Stimulated activated CD8-positive, alpha-beta memory T cell treated with anti-CD3 and anti-CD28 coated beads, Interleukin-15, amount 100 ng/mL, for 48 hours (primary cell): ENCODE measurements at places on chromosomes 16 and 17.

GRCh38 chr17:45861165-45861564, 16.5 kb downstream of the SPPL2C start:
- no peak for DNase-seq

DNA sequence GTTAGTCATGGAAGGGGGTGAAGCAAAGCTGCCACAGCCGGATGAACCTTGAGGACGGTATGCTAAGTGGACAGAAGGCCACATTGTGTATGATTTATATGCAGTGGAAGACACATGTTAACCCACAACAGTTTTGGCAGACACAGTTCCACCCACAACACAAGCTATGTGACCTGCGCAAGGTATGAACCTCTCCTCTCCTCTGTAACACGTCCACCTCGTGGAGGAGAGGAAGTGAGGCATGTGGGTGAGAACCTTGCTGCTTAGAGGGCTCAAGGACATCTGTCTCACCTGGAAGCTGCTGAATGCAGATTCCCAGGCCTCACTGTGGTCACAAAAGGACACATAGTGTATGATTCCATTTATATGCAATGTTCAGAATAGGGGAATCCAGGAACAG, 136.1 kb upstream of the PLCG2 start:
- DNase-seq, result no peak

DNA sequence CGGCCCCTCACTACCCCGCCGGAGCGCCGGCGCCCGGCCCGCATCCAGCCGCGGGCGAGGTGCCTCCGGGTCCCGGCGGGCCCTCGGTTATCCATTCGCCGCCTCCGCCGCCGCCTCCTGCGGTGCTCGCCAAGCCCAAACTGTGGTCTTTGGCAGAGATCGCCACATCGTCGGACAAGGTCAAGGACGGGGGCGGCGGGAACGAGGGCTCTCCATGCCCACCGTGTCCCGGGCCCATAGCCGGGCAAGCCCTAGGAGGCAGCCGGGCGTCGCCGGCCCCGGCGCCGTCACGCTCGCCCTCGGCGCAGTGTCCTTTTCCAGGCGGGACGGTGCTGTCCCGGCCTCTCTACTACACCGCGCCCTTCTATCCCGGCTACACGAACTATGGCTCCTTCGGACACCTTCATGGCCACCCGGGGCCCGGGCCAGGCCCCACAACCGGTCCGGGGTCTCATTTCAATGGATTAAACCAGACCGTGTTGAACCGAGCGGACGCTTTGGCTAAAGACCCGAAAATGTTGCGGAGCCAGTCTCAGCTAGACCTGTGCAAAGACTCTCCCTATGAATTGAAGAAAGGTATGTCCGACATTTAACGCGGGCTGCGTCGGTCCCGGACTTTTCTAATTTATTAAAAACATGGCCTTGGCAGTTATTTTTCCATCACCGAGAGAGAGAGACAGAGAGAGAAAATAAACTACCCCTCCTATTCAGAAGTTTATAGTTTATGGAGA, 2.8 kb downstream of the IRX5 start:
- no peak for DNase-seq

DNA sequence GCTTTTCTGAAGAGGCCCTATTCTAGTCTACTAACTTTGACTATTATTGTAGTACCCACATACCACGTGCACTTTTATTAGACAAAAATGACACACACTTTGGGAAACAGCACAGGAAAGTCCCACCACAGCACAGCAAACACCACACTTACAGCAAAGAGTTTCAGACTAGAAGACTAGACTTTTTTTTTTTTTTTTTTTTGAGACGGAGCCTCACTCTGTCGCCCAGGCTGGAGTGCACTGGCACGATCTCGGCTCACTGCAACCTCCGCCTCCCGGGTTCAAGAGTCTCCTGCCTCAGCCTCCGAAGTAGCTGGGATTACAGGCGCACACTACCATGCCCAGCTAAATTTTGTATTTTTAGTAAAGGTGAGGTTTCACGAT, 20.1 kb downstream of the YWHAE start:
- DNase-seq, result no peak

DNA sequence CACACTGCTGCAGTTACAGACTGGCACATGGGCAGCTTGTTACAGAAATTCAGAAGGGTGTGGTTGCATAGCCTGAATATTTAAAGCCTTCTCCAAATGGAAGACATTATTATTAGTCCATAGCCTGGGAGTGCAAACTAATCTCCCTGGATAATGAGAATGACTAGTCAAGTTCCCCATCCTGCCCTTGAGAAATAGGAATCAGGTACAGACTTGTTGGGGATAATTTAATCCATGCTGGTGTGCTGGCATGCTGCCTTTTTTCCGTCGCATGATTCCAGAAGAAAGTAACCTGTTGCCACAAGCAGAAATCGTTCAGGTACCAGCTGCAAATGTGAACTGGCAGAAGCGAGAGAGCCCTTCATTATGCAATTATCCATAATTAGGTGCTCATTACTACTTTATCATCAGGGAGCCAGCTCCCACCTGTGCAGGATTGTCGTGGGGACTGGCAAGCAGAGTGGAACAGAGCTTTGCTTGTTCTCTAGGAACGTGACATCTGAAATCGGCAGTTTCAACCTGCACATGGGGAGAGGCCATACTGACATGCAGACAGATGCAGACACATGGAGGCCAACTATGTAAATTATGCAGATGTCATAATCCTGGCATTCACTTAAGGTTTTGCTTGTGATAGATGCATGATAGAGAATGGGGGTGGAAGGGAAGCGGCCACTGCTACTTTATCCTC, 419.4 kb downstream of the PMP22 start:
- DNase-seq, result no peak

- no peak for DNase-seq
These were observed 269.5 kb upstream of the N4BP1 start for GRCh38 chr16:48879223-48880122.

DNA sequence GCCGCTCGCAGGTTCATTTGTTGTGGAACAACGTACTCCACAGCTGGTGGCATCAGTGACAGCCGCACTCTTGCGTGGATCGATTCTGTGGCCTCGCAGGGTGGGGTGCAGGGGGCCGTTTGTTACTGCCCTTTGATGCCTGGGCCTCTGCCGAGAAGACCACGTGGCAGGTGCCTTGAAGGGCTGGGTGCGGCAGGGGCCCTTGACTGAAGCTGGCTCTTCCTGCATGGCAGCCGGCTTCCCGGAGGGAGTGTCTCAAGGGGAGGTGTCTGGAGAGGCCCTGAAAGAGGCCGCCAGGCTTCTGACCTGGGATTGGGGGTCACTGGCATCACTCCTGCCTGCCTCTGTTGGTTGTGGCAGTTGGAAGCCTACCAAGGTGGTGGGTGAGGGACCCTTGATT, 43.8 kb downstream of the TBCD start:
- DNase-seq, result no peak

DNA sequence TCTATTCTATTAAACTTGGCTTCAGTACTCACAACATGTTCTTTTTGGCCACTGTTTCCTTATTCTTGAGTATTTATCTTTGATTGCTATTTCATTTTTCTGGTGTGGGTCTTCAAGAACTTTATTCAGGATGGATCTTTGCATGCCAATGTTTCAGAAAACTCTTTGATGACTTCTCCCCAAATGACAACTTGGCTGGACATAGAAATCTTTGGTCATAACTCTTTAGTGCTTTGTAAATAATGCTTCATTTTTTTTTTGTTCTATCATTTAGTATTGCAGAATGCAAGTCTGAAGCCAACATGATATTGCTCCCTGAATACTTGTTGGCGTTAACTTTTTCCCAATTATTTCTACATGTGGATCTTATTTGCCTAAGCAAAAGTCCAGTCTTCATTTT, 103.6 kb upstream of the HS3ST2 start:
- DNase-seq, result no peak

DNA sequence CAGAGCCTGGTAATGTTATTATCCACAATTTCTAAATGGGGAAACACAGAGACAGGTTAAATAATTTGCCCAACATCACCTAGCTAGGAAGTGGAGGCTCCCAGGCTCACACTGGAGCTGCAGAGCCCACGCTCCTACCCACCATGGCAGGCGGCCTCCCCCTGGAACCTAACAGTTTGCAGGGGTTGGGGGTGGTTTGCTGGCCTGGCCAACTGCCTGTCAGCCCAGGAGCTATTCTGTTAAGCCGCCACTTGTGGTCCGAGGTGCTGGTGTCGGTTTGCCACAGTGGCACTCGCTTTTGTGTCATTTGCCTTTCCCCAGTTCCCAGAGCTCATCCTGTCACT, 3.6 kb downstream of the PRCD start:
- DNase-seq, result no peak

DNA sequence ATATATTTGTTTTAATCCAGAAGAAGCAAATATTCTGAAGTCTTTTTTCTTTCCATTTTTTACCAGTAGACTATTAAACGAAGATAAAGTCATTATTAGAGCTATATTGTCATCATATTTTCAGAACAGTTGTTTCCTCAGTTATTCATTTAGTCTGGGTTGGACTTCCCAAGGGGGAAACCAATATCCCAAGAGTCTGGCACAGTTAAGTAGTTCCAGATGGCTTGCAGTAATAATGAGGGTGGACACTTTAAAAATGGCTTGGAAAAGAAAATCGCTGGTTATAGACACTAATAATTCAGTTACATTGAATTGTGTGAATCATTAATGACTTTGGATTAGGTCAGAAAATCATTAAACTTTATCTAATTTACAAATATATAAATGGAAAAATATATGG, 3.9 kb downstream of the PPM1E start:
- DNase-seq, result no peak

DNA sequence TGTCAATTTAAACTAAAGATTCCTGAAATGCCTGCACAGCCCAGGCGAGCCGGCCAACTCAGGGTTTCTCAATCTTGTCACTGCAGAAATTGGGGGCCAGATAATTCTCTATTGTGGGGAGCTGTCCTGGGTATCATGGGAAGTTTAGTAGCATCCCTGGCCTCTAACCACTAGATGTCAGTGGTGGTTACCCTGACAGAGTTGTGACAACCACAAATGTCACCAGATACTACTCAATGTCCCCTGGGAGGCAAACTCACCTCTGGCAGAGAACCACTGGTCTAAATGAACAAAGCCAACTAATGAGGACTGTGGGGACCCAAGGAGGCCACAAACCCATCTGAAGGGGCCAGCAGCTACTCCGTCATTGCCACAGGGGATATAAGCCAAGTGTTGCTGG, 90.9 kb downstream of the MYH11 start:
- DNase-seq, result no peak

- no peak for DNase-seq
These were observed 15.4 kb downstream of the RHBDL3 start for GRCh38 chr17:32281011-32281451.

GRCh38 chr17:6681671-6682070, 30.1 kb downstream of the C17orf100 start:
- no peak for DNase-seq

- DNase-seq, result no peak
These were observed 146.4 kb downstream of the IRX3 start for GRCh38 chr16:54140057-54140787.

GRCh38 chr16:11170696-11171447, 85.1 kb downstream of the SOCS1 start:
- DNase-seq, result no peak

GRCh38 chr17:40177275-40177874, at the start of gene RAPGEFL1:
TSS of gene RAPGEFL1 (plus strand) at chr17:40177470. CDS start at chr17:40177862, 392 bp downstream.
- peak; percentile 84 for DNase-seq

DNA sequence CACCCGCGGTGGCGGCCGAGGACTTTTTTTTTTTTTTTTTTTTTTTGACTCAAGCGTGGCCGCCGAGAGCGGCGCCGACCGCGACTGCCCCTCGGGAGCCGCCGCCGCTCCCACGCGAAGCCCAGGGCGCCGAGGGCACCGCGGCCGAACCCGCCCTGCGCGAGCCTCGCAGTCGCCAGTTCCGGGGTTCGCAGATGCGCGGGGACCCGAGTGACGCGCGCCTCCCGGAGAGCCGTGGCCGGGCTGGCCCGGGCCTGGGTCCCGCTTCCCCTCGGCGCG, 1.1 kb downstream of the METRNL start:
- DNase-seq, result no peak

DNA sequence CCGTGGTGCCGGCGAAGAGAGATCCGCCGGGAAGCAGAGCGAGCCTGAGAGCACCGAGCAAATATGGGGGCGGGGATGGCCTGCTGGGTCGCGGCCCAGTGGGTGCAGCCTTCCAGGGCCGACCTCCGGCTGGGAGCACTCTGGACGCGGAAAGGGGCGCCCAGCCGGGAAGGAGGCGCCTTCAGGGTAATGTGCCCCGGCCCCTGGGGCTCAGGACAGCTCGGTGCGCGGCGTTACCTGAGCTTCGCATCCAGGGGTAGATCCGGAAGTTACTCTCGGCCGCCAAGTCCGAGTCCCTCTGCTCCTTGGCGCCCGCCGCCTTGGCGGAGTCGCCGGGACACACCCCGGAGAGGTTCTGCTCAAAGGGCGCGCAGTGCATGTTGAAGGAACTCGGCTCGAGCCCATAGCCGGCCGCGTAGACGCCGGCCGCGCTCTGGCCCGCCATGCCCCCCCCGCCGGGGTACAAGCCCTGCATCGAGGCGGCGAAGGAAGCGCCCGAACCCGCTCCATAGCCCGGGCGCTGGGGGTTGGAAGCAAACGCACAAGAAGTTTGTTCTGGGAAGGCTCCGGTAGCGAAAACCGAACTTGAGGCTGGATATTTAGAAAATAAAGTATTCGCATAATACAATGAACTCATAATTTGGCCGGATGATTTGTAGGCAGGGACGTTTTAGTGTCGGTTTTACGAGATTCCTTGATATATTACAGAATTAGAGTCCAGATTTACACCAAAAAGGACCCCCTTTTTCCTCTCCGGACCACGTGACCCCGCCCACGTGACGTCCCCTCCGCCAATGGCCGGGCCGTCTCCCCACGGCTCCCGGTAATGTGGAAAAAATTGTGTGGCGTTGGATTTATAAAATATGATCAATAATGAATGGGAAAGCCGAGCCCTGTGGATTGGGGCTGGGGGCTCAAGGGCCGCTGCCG, at the start of gene HOXB7:
Gene HOXB7 (minus strand): TSS at position 736 of the 930 bp plus-strand sequence. CDS start 99 bp downstream, at position 637.
- no peak for DNase-seq

- DNase-seq, result no peak
These were observed 30.4 kb downstream of the CCDC182 start for GRCh38 chr17:57714665-57715180.

DNA sequence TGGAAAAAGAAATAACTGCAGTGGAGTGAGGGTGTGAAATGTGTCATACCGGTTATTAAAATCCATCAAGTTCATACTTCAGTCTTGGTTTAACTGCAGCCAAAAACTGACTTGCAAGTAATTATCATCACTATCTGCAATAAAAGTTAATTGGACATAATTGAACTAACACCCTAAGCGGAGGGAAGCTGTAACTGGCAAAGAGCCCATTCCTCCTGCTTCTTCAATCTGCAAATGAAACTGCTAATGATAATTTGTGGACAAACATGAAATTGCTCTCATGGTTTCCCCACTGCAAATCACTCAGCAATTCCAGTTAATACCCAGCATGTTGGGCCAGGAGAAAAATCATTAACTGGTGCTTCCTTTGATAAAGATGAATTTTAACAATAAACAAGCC, 46.5 kb downstream of the FAM222B start:
- DNase-seq, result no peak

GRCh38 chr16:87457061-87457611, 35.7 kb downstream of the ZCCHC14 start:
- no peak for DNase-seq

GRCh38 chr16:52548261-52549010, 1.5 kb upstream of the TOX3 start:
- no peak for DNase-seq
